Activated CD8-positive, alpha-beta memory T cell treated with anti-CD3 and anti-CD28 coated beads, Interleukin-2, amount 50 U/mL, for 4 hours (primary cell): ENCODE measurements at places on chromosomes 3 and 15.

DNA sequence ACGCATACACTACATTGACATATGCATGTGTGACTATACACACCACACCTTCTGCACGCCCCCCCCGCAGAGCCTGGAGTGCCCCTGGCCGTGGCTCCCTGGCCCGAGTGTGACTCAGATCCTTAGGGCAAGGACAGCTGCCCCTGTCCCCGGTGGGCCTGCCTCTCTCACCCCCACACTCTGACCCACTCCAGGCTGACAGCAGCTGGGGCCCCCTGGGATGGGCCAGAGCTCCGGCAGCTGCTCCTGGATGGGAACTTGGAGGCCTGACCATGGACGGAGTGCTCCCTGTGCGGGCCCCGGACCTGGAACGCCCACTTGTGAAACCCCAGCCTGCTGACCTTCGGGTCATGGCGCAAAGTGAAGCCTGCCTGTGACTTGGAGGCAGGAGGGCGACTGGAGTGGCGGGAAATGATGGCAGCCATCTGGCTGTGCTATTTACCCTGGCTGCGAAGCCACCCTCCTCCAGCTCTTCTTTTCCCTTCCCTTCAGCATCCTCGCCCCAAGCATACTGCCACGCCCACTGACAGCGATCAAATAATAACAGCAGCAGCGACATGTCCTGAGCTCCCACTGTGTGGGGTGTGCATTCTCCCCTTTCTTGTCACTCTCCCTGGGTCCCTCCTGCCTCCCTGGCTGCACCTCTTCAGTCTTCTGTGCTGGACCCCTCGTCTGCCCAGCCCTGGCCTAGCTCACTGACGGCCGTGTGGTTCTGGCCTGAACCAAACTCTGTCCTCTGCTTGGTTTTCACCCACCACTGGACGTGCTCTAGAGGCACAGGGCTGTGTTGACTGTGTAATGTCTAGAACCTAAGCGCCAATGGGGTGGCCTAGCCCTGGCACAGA, 90.7 kb upstream of the MEF2A start:
- DNase-seq = no peak

GRCh38 chr15:72197460-72198355, at the start of gene GRAMD2A:
GRAMD2A (minus strand) TSS chr15:72197787.
- peak; percentile 34 for DNase-seq

- no peak for DNase-seq
These were observed 38.5 kb upstream of the TFRC start for GRCh38 chr3:196120291-196120951.

DNA sequence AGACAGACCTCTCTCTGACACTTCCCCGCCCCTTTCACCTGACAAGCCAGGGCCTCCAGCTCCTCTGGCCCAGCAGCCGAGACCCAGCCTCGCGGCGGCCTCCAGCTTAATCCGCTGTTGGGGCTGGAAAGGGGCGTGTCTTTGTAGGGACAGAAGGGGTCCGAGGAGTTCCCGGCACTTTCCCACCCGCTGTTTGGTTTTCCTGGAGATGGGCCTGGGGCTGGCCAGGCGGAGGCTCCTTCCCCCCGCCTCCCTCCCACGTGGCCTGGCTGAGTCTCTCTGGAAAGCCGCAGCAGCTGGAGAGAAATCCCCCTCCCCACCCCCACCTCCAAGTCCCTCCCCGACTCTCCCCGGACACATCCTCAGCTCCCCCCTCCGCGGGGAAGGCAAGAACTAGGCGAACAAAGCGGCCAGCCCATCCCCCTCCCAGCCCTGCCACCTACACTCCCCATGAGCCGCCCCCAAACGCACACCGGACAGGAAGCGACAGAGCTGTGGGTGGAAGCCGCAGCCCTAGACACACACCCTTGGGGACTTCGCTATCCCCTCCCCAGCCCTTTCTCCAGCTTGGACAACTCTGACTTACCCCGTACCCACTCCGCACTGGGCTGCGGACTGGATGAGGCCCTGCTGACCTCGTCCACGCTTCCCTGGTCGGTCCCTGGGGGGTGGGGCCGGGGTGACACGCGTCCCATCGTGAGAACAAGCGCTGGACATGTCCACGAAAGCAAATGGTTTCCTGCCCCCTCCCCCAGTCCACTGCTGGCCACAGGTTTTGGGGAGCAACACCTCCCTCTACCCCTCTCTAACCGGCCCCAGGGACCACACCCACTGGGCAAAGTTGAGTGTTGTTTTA, 1.2 kb downstream of the IGDCC4 start:
- no peak for DNase-seq

DNA sequence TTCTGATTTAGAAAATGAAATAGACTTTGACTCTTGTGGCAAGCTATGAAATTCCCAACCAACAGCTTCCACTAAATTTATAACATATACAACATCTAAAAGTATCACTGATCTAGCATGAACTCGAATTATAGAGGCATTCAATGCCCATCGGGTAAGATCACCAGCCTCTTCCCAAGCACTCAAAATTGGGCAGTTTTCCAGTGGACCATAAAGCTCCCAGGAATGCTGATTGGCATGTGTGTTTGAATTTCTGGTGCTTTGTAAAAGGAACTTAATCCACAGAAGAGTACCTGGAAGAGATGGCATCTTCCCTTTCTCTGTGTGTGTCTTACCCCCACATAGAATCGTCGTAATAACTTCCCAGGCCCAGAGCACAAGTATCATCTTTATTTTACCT, 10.0 kb downstream of the LRTM1 start:
- no peak for DNase-seq

DNA sequence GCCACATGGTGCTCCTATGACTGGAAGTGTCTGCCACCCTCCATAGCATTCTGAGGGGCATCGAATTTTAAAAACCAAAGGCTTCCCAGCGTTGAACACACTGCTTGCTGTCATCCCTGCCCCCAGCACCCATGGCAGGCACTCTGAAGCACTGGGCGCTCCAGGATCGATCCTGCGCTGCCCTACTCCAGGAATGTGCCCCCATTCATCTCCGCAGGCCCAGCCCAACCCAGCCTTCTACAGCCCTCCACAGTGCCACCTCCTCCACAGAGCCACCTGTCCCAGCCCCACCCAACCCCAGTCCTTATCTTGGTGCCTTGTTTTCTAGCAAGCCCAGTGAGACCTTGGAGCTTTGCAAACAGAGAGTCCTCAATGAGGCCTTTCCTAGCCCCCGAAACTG, 52.2 kb downstream of the WNT7A start:
- no peak for DNase-seq

- DNase-seq = no peak
These were observed 2.9 kb downstream of the WNT5A start for GRCh38 chr3:55484191-55484689.

DNA sequence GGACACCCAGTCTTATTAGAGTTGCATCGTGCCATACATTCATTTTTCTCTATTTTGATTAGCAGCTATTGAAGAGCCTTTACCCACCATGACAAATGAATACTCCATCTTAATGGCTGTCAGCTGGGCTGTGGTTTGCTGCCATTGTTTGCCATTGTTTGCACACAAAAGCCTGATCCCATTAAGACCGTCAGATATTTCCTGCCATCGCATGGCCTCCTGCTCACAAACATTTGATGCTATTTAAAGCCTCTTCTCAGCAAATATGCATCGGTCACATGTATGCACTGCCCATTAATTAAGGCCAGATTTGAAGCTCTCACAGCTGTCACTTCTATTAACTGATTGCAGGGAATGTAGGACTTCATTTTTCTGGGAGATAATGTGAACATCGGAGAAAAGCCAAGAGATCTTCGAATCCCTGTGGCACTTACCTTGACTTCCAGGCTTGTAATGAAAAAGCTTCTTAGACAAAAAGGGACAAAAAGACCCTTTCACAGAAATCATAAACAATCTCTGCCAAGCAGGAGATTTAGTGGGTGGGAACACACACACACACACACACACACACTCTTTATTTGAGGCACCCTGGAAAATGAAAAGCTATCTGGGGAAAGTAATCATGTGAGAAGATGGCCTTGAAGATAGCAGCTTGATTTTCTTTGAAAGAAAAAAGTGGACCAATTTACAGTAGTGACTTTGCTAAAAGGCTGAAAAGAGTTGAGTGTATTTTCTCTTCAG, 175.4 kb upstream of the NR2E3 start:
- no peak for DNase-seq

GRCh38 chr3:191343913-191344312, 13.6 kb upstream of the UTS2B start:
- DNase-seq = no peak
